Hematopoietic multipotent progenitor cell treated with erythropoietin and hydrocortisone succinate and interleukin-3 and kit ligand, for 4 days (in vitro differentiated cells): ENCODE measurements at places on chromosomes 7 and 10.

- DNase-seq = no peak
Observed at GRCh38 chr7:2640846-2641316, 9.1 kb downstream of the TTYH3 start.

- DNase-seq = no peak
Observed at GRCh38 chr10:24209432-24209771, 464 bp downstream of the KIAA1217 start.

- peak; percentile 55 for DNase-seq
Observed at GRCh38 chr10:49257626-49258349, 41.2 kb upstream of the C10orf71 start.

GRCh38 chr7:77426521-77427051 lies 10.4 kb upstream of the GSAP start:
- DNase-seq = no peak

DNA sequence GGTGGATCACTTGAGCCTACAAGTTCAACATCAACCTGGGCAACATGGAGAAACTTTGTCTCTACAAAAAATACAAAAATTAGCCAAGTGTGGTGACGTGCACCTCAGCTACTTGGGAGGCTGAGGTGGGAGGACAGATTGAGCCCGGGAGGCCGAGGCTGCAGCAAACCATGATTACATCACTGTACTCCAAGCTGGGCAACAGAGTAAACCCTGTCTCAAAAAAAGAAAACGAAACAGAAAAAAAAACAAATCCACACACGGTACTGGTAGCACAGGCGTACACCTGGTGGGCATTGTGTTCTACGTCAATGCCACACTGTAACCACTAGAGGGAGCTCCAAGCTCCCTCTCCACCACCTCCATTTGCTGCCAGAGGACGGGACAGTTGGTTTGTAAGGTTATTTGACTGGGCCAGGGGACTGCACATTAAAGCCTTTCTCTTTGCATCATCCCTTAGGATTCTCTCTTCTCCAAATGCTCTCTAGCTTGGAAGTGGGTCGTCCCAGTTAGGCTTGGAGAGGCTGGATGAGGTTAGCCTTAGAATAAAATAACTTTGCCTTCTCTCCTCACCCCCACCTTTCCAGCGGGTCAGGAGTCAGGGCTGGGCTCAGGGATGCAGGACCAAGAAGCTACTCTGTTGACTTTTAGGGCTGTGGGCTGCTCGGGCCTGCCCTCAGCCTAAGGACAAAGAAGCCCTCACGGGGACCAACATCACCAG lies 130.8 kb downstream of the SORBS1 start:
- peak; percentile 79 for DNase-seq

GRCh38 chr10:60998932-60999331 lies 54.9 kb upstream of the RHOBTB1 start:
- no peak for DNase-seq

DNA sequence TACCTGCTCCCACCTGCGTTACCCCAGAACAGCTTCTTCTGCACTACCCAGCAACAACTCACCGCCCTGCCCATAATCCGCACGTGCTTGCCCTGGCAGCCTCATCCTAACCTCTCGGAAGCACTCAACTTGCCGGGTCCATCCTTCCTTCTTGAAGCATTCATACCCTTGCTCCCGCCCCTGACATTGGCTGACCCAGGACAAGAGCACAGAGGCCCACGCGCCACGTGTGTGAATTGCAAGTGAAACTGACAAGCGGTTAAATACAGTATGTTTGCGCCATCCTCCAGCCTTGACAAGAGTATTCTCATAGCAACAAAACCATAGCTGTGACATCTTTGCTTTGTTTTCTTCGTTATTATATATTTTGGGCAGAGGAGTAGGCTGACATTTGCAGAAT lies 10.9 kb upstream of the OCM start:
- DNase-seq = no peak

GRCh38 chr7:128398016-128398840 lies 11.6 kb downstream of the IMPDH1 start:
- DNase-seq = peak; percentile 48

GRCh38 chr7:37815671-37816371 lies 32.6 kb upstream of the NME8 start:
- DNase-seq = no peak

DNA sequence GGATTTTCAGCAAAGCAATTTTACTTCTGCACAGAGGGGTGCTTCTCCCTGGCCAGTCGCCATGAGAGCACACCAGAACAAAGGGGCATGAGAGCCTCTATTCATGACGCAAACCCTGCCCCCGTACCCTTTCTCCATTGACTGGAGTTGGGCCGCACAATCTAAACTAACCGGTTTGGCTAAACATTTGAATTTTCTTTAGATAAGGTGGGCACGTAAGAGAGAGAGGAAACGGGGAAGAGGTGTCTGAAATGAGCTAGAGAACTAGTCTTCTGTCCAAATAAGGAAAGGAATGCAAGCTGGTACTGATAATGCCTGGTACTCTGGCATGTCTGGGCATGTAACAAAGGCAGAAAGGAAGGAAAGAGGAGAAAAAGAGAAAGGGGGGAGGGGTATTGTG lies 13.2 kb upstream of the SCIN start:
- no peak for DNase-seq

GRCh38 chr10:86803156-86803555 lies 46.7 kb downstream of the BMPR1A start:
- no peak for DNase-seq

- peak; percentile 90 for DNase-seq
Observed at GRCh38 chr7:143372070-143372469, 9.1 kb upstream of the ZYX start.

- DNase-seq = no peak
Observed at GRCh38 chr10:104980368-104980767, 339.3 kb downstream of the SORCS3 start.

GRCh38 chr7:70660154-70660818 lies 471.7 kb upstream of the GALNT17 start:
- peak; percentile 9 for DNase-seq

GRCh38 chr7:3107889-3108570 lies 64.4 kb upstream of the CARD11 start:
- no peak for DNase-seq

GRCh38 chr7:140230516-140230860 lies 53.7 kb upstream of the KDM7A start:
- peak; percentile 28 for DNase-seq

- peak; percentile 20 for DNase-seq
Observed at GRCh38 chr10:124039483-124040013, 53.9 kb downstream of the CHST15 start.

DNA sequence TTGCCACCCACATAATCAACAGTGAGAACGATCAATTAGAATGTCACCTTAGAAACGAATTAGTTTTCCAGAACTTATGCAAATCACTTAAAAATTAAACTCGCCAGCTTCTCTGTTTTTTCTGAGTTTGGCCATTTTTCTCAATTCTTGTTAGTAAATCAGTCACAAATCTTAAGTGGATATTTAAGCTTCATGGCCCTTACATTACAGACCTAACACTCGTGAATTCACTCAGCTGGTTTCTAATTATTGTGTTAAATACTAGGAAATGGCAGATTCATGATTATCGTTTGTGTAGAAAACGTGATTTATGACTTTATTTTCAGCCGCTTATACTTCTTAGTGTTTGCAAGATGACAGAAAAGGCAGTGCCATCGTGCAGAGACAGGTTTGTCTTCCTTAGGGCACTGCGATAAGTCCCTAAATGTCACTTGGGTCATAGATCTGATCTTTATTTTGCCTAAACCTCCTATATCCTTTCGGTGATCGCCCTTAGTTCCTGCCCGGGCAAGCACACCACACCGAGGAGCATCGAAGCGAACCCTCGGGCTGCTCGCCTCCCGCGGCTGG lies 587 bp upstream of the CELF2 start:
- no peak for DNase-seq

- no peak for DNase-seq
Observed at GRCh38 chr10:4889959-4890358, 64.0 kb downstream of the AKR1E2 start.

DNA sequence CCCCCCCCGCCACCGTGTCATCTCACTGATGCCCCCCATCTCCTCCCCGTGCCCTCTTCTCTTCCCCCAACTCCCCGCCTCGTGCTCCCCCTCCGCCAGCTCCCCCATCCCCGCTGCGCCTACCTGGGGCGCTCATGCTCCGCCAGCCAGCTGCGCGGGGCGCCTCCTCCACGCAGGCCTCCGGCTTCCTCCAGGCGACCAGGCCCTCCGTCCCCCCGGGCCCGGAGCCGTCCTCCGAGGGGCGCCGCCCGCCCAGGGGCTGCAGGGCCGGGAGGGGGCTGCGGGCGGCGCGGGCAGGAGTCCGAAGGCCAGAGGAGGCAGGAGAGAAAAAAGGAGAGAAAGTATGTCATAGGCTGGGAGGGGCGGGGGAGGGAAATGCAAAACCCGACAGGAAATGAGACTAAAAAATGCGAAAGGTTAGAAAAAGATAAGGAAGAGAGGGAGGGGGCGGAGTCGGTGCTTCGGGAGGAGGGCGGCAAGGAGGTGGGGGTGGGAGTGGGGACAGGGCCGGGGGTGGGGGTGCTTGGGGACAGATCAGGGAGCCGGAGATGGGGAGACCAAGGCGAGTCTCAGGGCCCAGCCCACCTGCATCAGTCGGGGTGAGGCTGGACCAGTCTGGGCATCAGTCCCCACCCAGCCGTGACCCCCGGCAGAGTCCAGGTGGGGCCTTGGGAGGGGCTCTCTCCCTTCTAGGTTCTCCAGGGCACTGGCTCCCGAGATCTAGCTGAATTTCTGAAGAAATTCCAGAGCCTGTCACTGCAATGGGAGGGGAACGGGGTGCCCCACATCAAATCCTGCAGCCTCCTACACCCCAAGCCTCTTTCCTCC lies at the start of gene CARD11:
CARD11 (minus strand) TSS at position 324 of the 828 bp plus-strand sequence. CDS start 85,361 bp downstream, outside the sequence.
- peak; percentile 84 for DNase-seq

GRCh38 chr7:92360387-92360786 lies 86.9 kb upstream of the GATAD1 start:
- no peak for DNase-seq

DNA sequence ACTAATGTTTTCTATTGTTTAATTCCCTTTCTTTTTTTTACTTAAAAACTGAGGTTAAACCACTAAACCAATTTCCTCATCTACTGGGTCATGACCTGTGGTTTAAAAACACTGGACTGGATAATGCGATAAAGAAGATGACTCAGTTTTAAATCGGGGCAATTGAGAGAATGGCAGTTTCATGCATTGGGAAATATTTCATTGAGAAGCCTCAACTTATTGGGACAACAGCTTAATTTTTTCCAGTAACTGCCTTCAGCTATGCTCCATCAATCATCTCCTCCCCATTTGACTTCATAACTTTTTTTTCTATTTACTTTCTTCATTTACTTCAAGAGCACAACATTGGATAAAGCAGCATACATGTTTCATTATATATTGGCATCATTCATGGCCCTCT lies 61.8 kb upstream of the MET start:
- DNase-seq = peak; percentile 84

GRCh38 chr7:74324531-74325209 lies 35.5 kb downstream of the CLIP2 start:
- DNase-seq = no peak

GRCh38 chr10:133088956-133089800 lies 1.5 kb downstream of the ADGRA1 start:
- DNase-seq = no peak

DNA sequence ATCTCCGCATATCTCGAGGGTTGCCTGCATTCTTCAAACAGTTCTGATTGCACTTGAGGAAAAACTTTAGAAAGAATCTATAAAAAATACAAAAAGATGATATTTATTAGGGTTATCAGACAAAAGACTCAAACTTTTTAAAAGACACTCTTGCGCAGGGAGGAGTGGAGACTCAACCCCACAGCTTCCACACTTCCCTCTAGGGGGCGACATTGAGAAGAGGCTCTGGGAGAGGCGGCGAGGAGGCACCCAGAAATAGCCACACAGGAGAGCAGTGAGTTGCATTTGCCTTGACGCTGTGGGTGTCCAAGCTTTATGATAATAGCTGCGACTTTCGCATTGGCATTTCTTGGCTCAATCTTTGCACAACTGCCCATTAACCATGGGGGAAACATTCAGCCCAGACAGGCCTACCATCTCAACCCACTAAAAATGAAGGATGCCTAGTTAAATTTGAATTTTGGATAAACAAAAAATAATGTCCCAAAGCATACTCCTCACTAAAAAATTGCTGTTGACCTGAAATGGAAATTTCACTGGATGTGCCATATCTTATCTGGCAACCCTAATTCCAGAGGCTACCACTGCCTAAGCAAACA lies 86.2 kb downstream of the EBF3 start:
- DNase-seq = peak; percentile 74

DNA sequence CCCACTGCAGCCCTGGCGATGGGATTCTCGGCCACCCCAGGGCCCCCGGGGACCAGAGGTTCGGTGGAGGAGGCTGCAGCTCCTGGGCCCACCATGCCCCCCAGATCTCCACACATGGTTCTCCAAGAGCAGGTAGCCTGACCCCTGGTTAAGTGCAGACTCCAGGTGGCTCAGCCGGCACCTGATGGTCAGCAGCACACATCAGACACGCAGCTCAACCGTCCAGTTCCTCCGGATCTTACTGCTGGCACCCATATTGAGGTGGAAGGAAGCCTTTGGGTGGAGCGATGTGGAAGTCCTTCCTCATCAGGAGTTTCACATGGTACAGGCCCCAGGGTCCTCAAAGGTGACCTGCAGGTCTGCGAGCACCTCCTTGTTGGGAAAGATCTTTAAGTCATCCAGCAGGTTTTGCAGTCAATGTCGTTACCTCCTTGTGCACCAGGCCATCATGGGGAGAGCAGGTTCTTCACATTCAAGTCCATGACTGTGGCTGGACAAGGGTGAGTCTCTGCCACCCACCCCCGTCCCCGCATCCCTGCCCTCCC lies 74.2 kb upstream of the EEPD1 start:
- DNase-seq = no peak

DNA sequence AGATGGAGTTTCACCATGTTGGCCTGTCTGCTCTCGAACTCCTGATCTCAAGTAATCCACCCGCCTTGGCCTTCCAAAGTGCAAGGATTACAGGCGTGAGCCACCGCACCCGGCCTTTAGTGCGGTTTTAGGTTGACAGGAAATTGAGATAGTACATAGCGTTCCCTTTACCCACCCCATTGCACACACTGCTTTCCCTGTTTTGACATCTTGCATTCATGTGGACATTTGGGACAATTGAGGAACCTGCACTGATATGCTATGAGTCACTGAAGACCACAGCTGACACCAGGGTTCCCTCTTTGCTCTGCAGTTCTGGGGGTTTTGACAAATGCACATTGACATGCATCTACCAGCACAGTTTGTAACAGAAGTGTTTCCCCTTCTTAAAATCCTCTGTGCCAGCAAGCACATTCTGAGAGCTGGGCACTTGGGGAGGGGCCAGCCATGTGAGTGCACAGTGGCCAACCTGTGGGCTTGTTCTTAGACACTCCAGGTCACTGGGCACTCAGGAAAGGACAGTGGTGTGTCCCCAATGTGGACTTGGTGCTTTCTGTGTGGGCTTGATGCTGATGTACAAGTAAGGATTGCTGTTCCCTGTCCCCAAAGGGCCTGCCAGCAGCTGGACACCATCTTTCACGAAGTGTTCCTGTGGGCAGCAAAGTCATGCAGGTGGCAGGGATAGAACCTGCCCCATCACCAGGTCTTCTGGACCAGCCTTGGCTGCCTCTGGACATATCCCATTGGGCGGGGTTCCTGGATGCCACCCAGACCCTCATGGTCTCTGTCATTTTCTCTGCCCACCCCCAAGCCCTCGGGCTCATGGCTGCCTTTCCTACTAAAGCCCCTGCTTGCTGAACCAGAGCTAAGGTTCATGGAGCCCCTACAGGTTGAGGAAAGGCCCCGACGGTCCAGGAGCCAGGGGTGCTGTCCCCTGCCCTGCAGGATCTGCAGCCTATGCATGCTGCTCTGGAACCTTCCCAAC lies 579.8 kb downstream of the GLRX3 start:
- DNase-seq = no peak
